ENCODE measurements at places on chromosomes 12 and 14. TPM values are rescaled to one million over a fixed set of nuclear protein-coding genes. Genes with fewer than 3 reads are reported as not detected.

DNA sequence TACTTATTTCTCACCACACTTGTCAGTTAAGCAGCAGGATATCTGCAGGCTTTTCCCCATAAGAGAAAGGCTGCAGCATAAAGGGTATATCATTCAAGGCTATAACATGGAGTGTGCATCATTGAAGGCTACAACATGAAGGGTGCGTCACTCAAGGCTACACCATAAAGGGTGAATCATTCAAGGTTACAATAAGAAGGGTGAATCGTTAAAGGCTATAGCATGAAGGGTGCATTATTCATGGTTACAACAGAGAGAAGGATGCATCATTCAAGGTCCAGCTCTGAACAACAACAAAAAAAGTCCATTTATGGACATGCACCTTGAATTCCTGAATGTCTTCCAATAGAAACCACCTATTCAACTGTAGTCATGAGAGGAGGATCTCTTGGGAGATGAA, 32.8 kb upstream of the LUM start:
- no peak for DNase-seq

The PMCH gene
- total RNA-seq, result 210 TPM

- no peak for DNase-seq
These were observed 1247.4 kb downstream of the LRFN5 start for GRCh38 chr14:42854061-42854460.

DNA sequence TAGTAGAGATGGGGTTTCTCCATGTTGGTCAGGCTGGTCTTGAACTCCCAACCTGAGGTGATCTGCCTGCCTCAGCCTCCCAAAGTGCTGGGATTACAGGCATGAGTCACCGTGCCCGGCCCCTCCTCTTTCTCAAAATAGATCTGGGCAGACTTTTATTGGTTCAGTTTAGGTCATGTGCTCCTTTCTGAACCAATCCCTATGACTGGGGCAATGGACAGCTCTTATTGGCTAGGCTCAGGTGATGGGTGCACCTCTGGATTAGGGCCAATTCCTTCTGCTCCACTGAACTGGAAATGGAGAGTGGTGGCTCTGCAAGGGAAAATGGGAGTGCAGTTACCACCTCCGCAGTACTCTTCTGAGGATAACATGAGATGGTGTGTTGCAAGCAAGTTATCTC, 6.2 kb upstream of the ATP6V0A2 start:
- no peak for DNase-seq

The WNT1 gene
- total RNA-seq, result 0.60 TPM

The PCNX4 gene
- total RNA-seq, result 46.3 TPM

The PROX2 gene
- total RNA-seq, result 0.05 TPM

DNA sequence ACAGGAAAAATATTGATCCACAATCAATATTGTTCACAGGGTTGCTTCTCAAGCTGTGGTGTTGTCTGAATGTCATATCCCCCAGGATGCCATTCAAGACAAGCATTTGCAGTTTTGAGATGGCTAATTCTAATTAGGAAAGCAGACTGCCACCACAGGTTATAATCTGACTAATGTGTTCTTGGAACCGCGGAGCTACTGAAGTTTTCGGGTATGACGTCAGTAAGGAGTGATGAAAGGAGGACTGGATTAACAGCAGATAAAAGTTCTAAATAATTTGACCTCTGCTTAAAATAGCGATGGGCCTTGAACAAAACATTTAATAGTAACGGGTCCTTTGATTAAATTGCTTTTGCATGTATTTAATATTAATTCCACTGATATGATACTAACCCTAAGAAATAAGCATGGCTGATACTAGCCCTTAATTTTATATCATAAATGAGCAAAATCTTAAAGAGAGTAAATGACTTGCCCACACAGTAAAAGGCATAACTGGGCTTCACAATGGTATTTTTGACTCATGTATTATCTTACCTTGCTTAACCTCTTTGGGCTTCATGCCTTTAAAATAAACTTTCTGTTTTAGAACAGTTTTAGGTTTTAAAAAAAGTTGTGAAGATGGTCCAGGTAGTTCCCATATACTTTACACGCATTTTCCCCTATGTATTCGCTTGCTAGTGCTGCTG, 50.3 kb downstream of the TSHR start:
- DNase-seq, result no peak

DNA sequence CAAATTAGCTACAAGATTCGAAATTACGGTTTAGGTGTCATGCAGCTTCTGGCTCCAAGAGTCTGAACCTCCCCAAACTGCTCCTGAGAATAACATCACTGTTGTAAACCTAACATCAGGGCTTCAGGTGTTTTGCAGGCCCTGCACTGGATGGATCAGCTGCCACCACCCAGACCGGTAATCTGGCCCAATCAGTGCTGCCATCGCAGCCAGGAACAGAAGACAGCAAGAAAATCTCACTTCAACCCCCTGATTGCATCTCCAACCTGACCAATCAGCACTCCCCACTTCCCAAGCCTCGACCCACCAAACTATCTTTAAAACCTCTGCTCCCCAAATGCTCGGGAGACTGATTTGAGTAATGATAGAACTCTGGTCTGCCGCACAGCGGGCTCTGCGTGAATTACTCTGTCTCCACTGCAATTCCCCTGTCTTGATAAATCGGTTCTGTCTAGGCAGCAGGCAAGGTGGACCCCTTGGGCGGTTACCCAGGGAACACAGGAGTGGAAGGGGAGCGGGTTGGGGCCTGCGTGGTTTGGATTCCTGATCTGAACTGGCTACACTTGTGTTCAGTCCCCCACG, 268.5 kb upstream of the SFSWAP start:
- DNase-seq, result no peak

DNA sequence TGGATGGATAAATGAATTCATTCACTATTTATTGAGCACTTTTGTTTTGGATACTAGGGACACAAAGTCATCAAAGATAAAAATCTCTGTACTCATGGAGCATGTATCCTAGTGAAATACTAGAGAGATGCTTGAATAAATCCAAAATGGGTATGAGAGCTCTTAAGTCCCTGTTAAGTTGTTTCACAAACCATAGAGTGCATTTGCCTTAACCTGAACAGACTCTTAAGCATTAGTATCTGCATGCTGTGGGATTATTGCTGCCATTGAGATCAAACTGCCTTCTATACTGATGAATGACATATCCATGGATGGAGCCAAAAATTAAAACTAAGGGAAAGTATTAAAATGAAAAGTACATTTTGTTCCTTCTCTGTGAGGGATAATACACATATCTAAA, 206.5 kb upstream of the KRR1 start:
- no peak for DNase-seq

- no peak for DNase-seq
These were observed 171.4 kb downstream of the KIF26A start for GRCh38 chr14:104309657-104310369.

GRCh38 chr12:117561990-117562389, 200.6 kb upstream of the NOS1 start:
- no peak for DNase-seq

DNA sequence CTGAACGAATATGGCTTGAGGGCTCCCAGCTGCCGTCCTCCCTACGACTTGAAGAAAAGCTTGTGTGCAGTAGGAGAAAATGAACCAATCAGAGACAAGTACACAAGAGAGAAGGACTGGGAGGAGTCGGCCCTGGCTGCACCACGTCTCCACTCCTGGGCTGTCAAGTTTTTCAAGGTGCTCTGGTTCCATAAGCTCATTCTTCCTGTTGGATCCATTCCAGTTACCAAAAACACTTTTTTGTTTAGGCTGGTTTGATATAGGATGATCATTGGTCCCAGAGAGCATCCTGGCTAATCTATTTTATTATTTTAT, 2.8 kb upstream of the A2ML1 start:
- DNase-seq, result no peak

The SERPINA9 gene
- total RNA-seq, result not detected

The TMEM63C gene
- total RNA-seq, result 1.0 TPM

- no peak for DNase-seq
These were observed 41.1 kb downstream of the PRB3 start for GRCh38 chr12:11228296-11228879.

DNA sequence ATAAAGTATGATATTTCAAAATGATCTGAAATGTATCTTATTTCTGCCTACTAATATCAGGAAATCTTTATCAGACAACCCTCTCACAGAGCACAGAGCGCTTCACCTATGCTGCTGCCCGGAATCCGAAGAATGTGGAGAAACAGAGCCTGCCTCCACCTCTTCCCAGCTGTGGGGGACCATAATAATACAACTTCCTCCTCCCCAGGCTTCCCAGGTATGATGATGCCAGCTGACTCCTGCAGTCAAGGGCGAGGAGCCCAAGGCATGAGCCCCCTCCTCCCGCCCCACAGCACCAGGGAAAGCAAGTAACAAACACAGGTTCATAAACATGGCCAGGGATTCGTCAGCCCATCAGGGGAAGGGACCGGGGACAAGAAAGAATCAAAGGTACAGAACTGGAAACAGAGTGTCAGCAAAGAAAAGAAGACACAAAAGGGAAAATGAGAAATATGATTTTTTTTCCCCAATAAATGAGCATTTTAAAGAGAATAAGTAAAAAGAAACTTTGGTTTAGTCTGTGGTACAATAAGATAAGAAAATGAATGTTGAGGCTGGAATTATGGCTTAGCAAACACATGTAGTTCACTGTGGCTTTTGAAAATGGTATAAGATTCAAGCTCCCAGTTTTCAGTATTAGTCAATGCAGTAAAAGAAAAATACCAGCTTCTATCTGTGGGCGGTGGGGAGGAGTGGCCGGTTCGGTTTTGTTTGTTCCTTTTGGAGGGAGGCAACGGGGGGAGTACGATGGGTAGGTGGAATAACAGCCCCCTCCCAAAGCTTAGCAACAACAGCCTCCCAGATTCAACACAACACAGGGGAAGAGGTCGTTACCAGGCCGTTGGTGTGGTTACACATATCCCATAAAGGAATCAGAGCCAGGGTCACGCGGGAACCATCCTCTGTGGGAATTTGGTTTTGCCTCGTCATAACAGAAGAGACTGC, 68.3 kb downstream of the SETD3 start:
- no peak for DNase-seq

- no peak for DNase-seq
These were observed 49.1 kb upstream of the ARID2 start for GRCh38 chr12:45680362-45680761.

DNA sequence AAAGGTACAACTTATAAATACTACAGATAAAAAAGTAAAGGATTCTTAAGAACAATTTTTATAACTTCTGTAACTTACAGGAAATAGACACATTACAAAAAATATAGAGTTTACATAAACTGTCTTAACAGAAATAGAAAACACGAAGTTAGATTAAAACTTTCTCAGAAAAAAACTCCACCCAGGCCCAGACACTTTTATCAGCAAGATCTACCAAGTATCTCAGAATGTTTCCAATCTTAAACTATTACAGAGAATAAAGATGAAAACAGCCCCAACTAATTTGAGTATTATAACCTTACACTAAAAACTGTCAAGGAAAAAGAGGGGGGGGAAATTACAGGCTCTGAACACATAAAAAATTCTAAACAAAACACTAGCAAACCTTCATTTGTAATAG, 8.2 kb downstream of the ZFC3H1 start:
- no peak for DNase-seq

GRCh38 chr14:90517076-90517841, 120.4 kb downstream of the CALM1 start:
- no peak for DNase-seq

The BCL2L14 gene
- total RNA-seq, result 1.2 TPM

DNA sequence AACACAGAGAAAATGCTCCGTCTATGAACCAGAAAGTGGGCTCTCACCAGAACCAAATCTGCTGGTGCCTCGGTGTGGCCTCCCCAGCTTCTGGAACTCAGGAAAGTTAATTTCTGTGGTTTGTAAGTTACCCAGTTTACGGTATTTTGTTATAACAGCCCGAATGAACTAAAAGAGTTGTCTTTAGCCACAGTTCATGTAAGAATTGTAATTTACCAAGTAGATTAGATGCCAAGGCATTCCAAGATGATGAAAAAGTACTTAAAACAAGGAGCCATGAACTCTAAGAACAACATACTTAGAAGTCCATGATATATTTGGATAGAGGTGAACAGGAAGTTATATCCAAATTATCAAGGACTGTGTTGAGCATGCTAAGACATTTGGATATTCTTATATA, 259.9 kb upstream of the GARIN6 start:
- DNase-seq, result no peak

DNA sequence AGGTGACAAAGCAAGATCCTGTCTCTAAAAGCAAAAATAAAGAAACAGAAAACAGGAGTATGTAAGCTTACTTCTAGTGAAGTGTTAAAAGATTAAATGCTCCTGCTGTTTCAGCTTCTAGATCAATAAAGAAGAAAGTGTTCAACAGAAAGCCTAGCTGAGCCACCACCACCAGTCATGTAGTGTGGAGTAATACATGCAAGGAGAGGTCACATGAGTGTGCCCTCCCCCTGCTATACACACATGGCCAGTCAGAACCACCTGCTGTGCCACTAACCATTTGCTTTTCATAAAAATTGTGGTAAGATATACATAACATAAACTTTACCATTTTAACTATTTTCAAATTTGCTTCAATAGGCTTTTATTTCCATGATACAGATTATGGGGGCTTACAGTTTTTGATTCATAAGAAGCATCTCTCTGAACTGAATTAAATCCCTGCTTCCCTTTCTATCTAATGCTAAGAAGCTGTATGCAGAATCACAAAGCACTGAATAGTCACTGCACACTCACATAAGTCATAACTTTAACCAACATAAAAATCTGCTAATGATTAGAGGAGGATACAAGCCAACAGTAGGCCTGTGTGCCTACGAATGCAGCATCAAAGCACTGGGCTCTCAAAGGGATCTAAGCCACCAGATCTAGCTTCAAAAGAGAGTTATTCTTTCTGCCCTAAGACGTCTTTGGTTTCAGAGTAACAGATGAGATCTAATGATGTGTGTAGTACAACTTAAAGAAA, 515.5 kb downstream of the C12orf50 start:
- DNase-seq, result no peak

- DNase-seq, result no peak
These were observed 5.1 kb downstream of the AMHR2 start for GRCh38 chr12:53428741-53429140.

DNA sequence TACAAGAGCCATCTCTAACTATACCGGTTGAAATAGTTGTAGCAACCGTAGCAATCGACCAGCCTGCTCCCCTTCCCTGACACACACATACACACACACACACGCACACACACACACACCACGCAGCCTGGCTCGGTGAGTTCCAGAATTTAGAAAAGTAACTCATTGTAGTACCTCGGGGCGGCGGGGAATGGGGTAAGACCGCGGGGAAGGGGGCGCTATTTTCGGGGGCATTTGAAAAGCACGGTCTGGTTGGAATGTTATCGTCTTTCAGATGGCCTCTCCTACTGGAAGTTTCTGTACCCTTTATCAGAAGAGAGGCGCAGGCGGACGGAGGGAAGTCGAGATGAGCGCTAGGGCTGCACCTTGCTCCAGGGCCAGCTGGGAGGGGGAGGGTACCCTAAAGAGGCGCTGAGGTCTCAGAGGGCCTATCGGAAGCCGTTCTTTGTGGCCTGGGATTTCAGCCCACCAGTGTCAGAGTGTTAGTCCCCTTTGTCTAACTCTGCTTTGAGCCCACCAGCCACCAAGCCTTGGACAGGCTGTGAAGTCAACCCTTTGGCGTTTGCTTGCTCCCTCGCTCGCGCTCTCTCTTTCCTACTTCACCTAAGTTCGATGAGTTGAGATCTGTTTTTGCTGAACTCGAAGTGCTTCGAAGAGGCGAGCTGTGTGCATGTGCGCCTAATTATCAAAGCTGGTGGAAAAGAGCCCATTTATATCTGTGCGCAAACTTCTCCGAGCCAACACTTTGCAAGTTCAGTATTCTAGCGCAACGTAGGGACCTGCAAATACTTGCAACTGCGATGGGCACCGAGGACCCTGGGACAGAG, 837 bp downstream of the COL2A1 start:
- DNase-seq, result no peak
